ENCODE measurements at places on chromosomes 12 and 14. TPM values are rescaled to one million over a fixed set of nuclear protein-coding genes. Genes with fewer than 3 reads are reported as not detected.
A peak's percentile ranks its signal among the peaks of the same experiment; 100 is the strongest.

The MYH6 gene
- not detected for total RNA-seq

The P2RX7 gene
- 0.43 TPM for total RNA-seq

The NABP2 gene
- 18.3 TPM for total RNA-seq

DNA sequence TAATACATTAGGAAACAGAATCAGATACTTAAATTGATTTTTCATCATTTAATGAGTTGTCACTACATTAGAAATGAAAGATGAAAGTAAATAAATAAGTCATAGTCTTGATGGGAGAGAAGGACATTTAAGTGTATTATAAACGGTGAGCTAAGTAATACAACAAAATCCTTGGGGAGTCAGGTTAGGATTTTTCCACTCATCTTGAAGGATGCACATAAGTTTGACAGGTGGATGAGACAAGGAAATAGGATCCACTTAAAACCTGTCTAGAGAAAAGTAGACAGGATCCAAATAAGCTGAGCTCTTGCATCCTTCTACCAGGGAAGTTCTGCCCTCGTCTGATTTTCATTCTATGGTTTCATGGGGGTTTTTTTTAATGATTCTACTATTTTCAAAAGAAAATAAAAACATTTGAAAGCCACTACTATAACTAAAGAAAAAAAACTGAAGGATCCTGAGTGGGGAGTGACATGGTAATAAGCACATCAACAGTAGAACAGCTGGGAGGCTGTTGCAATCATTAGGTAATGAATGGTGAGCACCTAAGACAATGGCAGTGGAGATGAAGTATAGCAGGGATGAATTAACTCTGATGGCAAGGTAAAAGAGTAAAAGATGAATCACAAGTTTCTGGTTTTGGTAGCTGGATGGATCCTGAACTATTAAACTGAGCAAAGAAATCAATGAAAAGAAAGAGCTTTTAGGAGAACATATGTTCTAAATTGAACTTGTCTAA lies 17.0 kb downstream of the CEP128 start:
- DNase-seq, result peak; percentile 33

- DNase-seq, result no peak
Measured at GRCh38 chr14:39315859-39316444, 82.2 kb downstream of the MIA2 start.

GRCh38 chr12:48054955-48055821 lies 50.7 kb downstream of the SENP1 start:
- no peak for DNase-seq

GRCh38 chr12:69935651-69936100 lies 110.6 kb downstream of the MYRFL start:
- no peak for DNase-seq

GRCh38 chr12:92675092-92675865 lies 27.5 kb upstream of the PLEKHG7 start:
- peak; percentile 87 for DNase-seq

- no peak for DNase-seq
Measured at GRCh38 chr12:43728698-43729097, 29.9 kb downstream of the PUS7L start.

DNA sequence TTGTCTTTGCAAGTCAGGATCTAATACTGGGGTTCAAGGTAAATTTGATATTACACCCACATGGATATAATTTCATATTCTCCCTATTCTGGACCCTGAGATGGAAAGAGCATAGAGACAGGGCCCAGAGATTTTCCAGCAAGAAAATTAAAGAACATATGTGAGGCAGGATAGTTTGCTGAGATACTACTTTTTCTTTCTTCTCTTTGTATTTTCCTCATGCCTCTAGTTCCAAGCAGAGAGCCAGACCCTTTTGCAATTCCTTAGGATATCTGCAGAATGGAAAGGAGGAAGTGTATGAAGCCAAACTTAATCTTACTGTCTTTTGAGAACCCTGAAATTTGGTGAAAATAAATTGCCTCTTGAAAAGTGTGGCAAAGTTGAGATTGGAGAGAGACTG lies 34.0 kb upstream of the RNASE3 start:
- DNase-seq, result no peak
